Peyer's patch (tissue), 4 donors: ENCODE measurements at places on chromosomes 4 and X. TPM values are rescaled to one million over a fixed set of nuclear protein-coding genes. Genes with fewer than 3 reads are reported as not detected.

- no peak for DNase-seq
These were observed 25.6 kb downstream of the DHRSX start for GRCh38 chrX:2474963-2475726.

DNA sequence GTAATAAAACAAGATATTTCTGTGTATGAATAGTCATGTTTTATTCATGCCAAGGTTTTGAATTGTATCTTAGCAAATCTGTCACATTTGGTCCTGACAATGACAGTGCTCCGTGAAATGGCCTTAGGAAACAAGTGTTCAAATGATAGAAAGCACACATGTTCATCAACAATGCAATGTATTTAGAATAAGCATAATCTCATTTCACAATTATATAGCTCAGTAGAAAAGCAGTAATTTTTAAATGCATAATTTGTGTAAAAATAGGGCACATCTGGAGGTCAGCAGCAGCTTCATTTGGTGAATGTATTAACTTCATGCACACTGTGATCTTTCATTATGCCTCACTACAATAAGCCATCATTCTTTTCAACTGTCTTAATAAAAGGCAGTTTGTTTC lies 380.4 kb downstream of the GPM6A start:
- no peak for DNase-seq

DNA sequence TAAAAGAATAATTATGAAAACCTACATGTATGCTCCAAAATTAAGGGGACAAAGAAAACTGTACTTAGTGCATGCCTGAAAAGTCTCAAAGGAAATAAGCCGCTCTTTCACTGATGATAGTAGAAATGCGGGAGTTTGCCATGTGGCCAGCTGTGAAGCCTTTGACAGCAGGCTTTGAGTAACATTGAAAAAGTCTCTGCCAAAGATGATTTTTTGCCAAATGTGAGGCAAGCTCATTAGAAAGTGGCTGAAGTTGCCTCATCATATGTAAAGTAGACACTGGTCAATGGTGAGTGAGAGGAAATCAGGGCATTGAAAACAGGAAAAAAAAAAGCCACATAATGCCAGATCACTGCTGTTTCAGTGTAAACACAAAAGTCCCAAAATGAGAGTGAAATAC lies 2360.1 kb downstream of the PCDH7 start:
- no peak for DNase-seq

HMGB3 gene
- 14.4 TPM for total RNA-seq

DNA sequence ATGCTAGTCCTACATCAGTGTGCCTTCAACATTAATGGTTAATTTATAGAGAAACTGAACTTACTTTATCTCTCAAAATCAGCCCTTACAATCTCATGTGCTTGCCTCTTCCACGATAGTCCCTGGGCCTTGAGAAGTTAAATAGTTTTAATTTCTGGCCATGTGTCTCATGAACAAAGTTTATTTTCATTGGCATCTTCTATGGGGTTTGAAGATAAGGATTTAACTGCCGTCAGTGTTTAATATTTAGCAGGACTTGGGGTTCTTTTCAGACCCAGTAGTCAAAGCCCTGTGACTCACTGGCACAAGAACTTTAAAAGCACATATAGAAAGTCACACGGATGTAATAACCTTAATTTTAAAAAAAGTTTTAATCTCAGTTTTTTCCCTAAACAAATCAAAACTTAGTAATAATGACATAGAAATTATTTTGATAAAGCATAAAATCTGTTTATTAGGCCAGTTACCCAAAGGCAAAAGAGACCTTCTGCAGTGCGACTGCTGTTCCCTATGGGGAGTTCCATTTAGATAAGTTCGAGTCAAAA lies 10.1 kb upstream of the MPP1 start:
- no peak for DNase-seq

ANK2 gene
- total RNA-seq = 15.1 TPM

- DNase-seq = no peak
These were observed 71.0 kb upstream of the DHX15 start for GRCh38 chr4:24655326-24655725.

IL1RAPL1 gene
- total RNA-seq = not detected

DNA sequence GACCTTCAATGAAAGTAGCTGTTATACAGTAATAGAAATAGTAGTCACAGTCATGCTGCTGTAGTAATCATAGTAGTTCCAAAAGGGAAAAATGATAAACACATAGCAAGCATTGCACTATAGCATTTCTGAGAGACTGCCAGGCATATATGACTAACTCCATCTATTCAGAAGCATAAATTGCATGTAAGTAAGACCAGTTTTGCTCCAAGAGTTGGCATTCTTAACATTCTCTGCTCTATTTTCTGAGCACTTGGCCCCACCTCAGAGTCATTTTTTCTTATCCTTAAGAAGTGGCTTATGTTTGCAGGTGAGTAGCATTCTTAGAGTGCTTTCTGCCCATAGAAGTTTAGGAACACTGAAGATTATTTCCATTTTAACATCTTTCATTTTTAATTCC lies 490.3 kb upstream of the TECRL start:
- no peak for DNase-seq

- peak; percentile 61 for DNase-seq
These were observed 27.1 kb upstream of the NSUN7 start for GRCh38 chr4:40722576-40723161.

REELD1 gene
- 0.35 TPM for total RNA-seq

- DNase-seq = no peak
These were observed 134.8 kb downstream of the GALNTL6 start for GRCh38 chr4:171948038-171948437.

LAMTOR3 gene
- total RNA-seq = 13.2 TPM

DNA sequence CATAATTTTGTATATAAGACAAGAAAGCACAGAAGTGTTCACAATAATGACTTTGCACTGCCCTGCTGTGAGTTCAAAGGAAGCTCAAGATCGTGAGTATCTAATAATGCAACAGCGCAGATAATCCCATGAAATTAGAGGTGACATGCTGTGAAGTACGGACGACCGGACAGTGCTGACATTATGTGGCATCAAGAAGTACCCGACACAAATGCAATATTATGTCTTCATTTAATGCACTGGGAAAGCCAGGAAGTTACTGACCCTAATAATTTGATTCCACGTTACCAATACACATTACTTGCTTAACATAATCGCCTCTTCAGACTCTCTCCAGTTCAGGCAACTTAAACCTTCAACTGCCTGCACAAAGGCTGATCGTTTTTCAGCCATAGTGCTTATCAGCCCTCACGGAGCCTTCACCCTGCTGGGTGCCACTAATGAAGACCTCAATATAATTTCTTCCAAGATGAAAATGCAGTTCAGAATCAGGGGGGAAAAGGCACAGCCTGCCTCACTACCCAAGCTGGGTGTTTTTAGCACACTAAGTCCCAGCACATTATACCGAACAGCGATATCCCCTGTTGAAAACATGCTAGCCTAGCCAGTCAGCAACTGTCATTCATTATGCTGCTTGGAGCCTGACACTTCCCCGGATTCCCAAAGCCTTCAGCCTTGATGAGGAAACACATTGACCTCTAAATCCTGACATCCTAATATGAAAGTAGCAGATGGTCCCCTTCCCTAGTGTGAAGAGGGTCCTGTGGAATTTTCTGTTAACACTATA lies 56.1 kb downstream of the SLC7A11 start:
- no peak for DNase-seq

GRCh38 chr4:108662629-108663028 lies 12.2 kb downstream of the OSTC start:
- DNase-seq = no peak

- DNase-seq = no peak
These were observed 123.3 kb downstream of the KLHL8 start for GRCh38 chr4:87097075-87097474.

TBX22 gene
- not detected for total RNA-seq

DNA sequence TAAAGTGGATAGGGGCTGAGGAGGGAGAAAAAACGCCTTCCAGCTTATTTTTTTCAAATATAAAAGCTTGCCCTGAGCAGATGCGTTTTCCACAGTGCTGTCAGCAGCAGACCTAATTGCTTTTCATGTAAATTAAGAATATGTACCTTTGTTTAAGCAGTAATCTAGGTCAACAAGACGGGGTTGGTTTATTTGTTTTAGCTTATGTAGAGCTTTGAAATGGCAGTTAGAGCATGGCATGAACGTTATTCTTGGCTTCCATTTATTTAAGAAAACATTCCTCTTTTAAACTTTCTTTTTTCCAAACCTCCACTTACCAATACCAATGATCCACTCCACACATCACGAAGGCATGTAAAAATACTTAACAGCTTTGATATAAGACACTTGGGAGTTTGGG lies 220.3 kb upstream of the TENM3 start:
- DNase-seq = no peak

- no peak for DNase-seq
These were observed 113.6 kb downstream of the MID1 start for GRCh38 chrX:10506781-10507180.

DNA sequence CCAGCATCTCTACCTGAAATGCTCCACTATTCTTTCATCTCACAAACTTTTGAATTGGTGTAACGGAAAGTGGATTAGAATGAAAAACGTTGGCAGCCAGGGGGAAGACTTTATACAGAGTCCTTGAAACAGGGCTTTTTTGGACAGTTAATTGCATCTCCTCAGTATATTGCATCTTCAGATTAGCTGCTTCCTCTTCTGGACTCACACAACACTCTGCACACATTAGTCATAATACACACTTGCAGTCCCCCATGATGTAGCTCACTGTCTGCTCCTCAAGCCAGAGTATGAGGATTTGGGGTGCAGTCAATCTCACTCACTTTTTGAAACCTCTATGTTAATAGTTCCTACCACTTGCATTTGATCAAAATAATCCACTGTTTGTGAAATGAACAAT lies 101.0 kb downstream of the ADGRA3 start:
- no peak for DNase-seq

DNA sequence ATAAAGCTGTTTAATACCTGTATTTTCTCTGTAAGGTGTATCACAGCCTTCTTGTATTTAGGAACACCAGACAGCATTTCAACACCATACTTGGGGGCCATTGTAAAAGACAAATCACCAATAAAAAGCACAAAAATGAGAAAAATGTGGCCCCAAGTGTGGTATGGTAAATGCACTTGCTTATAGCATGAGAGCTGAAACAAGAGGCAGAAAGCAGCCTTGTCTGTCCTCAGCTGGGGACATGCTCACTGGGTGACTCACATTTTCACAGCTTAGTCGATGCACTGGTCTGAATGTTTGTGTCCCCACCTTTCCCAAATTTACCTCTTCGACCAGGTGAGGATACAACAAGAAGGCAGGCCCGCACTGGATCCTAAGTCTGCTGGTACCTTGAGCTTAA lies 639.7 kb upstream of the AGA start:
- DNase-seq = no peak

CAPN6 gene
- not detected for total RNA-seq

DNA sequence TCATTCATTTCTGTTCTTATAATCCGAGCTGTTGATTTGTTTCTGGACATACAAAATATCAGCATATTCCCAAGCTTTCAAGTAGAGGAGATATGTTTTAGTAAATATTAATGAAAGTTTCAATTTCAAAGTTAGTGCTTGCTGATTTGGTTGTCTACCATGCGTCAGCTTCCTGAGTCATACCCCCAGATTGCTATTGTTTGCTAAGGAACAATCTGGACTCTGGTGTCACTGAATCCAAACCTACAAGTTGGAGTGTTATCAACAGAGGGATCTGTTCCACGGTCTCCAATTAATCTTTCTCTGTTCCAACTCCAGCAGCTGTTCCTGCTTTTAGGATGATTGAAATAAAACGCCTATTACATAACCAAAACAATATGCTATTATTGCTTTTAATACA lies 96.1 kb upstream of the FAM9A start:
- no peak for DNase-seq

DNA sequence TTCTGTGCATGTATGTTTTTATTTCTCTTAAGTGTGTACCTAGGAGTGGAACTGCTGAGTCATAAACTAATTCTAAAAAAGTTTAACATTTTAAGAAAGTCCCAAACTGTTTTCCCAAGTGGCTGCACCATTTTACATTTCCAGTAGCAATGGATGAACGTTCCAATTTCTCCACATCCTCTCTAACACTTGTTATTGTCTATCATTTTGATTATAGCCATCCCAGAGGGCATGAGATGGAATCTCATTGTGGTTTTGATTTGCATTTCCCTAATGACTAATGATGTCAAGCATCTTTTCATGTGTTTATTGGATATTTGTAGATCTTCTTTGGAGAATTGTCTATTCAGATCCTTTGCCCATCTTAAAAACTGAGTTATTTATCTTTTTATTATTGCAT lies 82.5 kb downstream of the PPEF1 start:
- no peak for DNase-seq

CCDC158 gene
- not detected for total RNA-seq

- DNase-seq = no peak
These were observed 137.2 kb upstream of the HS3ST1 start for GRCh38 chr4:11565899-11566298.

ZFP42 gene
- not detected for total RNA-seq

SMIM10L2A gene
- not detected for total RNA-seq

BEX5 gene
- not detected for total RNA-seq

RAB33A gene
- total RNA-seq = 1.3 TPM

NPY1R gene
- total RNA-seq = 1.6 TPM

UGT2B17 gene
- total RNA-seq = 4.1 TPM

GRCh38 chr4:7831858-7832730 lies 107.6 kb downstream of the AFAP1 start:
- DNase-seq = no peak

TBL1X gene
- 5.8 TPM for total RNA-seq

FMR1NB gene
- not detected for total RNA-seq

GRCh38 chrX:9853307-9853706 lies 67.1 kb downstream of the SHROOM2 start:
- no peak for DNase-seq

PFKFB1 gene
- total RNA-seq = not detected

NPY5R gene
- not detected for total RNA-seq

- no peak for DNase-seq
These were observed 524.3 kb upstream of the GALNTL6 start for GRCh38 chr4:171288816-171289432.

DNA sequence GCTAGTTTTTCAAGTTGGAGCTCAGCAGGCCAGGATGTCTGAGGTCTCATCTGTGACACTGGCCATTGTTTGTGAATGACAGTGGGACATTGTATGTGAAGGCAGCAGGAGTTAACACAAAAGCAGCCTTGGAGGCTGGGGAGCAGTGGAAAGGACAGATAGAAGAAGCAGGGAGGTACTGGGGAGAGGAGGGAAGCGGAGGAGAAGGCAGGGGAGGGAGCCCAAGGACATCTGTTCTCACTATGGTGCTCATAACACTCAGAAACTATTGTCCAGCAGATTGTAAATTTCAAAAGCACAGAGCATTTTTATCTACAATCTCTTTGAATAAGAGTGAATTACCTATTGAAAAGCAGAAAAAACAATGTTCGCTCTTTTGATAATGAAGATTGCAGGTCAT lies 253.6 kb upstream of the DIPK2B start:
- DNase-seq = no peak

GRCh38 chr4:121255986-121256750 lies 92.0 kb upstream of the TNIP3 start:
- no peak for DNase-seq
